ENCODE measurements at places on chromosomes 5 and 9.

- DNase-seq = no peak
Observed at GRCh38 chr5:170631466-170632195, 127.8 kb downstream of the KCNIP1 start.

DNA sequence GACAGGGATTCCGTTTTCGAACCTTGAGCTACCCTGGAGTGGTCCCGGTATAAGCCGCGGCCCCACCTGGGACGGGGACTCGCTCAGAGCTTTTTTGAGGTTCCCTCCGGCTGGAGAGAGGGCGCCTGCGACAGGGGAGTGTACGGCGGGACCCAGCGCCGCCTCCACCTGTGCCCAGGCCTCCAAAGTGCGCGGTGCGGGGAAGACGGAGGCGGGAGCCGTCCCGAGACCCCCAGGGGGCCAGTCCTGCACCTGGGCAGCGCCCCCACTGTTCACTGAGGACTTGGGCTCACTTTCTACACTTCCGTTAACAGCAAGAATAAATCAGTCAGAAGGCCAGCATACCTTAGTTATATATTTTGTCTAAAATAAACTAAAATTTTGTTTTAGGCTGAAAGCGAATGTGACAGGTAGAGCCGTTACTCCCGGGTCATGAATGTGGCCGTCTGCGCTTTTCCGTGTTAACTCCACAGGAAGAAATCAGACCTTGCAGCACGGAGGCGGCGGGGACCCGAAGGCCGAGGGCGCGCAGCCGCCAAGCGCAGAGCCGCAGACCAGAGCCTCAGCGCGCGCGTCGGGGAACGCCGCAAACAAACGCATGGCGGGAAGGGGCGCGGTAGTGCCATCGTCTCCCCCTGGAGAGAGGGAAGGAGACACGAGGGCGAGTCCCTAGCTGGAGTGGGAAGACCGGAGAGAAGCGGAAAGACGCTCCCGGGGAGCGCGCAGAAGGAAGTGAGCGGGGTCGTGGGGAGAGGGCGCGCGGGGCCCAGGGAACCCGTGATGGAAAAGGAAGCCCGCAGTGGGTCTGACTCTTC is 14.1 kb downstream of the TRIM7 start:
- no peak for DNase-seq

DNA sequence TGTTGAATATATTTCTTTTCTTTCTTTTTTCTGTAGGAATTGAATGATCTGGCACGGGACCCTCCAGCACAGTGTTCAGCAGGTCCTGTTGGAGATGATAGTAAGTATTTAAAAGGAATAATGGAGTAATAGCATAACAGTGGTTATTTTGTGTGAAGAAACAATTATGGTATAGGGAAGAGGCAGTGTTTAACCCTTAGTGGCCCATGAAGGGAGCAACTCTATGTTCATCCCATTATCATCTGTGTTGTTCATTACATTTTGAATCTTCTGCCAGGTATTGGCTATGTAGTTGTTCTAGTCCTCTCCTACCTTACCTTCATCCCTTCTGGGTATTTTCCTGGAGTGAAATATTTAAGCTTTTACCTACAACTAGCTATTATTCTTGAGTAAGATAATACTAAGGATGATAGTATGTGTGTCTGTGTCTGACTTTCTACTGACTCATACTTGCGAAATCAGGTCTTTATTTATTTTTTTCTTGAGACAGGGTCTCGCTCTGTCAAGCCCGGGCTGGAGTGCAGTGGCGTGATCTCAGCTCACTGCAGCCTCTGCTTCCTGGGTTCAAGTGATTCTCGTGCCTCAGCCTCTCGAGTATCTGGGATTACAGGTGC is 39.3 kb downstream of the UBE2D2 start:
- no peak for DNase-seq

DNA sequence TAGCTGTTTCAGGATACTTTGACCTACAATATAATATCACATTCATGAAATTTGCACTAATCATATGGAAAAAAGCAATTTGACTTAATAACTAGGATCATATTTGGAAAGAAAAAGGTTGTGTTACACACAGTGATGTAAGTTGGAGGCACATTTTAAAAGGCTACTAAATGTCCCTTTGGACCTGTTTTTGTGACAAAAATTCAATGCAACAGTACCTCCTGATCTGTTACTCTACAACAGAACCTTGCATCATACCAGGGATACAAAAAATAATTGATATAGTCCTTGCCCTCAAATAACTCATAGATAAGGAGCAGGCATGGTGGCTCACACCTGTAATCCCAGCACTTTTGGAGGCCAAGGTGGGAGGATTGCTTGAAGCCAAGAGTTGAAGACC is 67.1 kb downstream of the BAAT start:
- no peak for DNase-seq

DNA sequence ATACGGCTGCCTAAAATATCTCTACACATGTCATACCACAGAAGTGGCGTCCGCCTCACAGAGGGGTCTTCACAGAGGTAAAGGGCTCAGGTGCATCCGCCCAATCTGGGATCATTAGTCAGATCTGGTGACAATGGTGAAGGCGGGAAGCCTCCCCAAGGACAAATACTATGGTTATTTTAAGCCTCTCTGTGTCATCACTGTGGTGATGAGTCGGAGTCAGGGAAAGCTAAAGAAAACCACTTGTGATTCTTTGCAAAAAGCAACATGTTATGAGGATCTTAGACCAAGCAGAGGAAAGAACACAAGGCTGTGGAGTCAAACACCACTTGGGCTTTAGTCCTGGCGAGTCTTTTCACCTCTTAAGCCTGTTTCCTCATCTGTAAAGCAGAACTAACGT is 190.4 kb downstream of the DRD1 start:
- DNase-seq = no peak

DNA sequence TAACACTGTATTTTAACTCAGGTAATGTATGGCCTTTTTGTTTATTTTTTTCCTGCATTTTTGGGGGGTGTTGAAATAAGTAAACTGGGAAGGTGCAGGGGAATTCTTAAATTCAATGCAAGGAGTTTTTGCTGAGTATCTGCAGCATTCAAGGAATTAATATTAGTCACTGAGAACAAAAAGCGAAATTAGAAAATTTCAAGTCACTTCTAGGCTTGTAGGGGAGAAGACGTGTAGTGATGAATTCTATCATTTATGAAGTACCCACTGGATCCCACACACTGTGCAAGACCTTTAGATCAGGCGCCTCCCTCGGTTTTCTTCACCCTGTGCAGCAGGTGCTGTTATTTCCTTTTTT is 1.2 kb downstream of the EHMT1 start:
- no peak for DNase-seq

Measured in DMS153 (cell line).